Activated CD8-positive, alpha-beta memory T cell treated with anti-CD3 and anti-CD28 coated beads, Interleukin-2, amount 10 ng/mL, durations not matched to agents 7 days and 5 days (primary cell): ENCODE measurements at places on chromosomes 2 and 18. TPM values are rescaled to one million over a fixed set of nuclear protein-coding genes. Genes with fewer than 3 reads are reported as not detected.

Gene CCDC141
- total RNA-seq, result 8.8 TPM

Gene MC4R
- total RNA-seq, result not detected

GRCh38 chr2:38692636-38693318 lies 26.9 kb downstream of the GALM start:
- peaks cover 73% of the 10 kb centered on the region for H3K4me1 ChIP-seq
- no peaks in the 10 kb centered on the region for H3K27me3 ChIP-seq
- DNase-seq, result no peak
- H3K4me3 ChIP-seq, result no peak overlapping the region
- peak overlapping the region; percentile 68 for H3K27ac ChIP-seq

DNA sequence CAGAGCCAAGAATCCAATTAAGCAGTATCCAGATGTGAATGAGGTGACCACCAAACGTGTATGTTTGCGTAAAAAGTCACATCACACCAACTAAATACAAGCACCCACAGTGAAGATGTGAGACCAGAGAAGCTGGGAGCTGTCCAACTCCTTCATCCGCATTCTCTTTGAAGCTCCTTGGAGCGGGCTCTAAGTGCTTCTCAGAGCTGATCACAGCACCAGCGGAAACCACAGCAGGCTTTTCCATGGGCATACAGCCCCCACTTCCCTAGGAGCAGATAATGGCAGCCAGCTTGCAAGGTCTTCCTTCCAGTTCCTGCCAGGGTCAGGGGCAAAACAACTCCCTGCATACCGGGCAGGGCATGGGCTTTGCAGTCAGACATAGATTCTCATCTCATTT lies 36.4 kb downstream of the REEP1 start:
- no peaks in the 10 kb centered on the region for H3K4me1 ChIP-seq
- DNase-seq, result no peak
- no peak overlapping the region for H3K4me3 ChIP-seq
- H3K27me3 ChIP-seq, result peaks cover 70% of the 10 kb centered on the region

GRCh38 chr18:13376841-13377351 lies 158.3 kb downstream of the LDLRAD4 start:
- H3K27me3 ChIP-seq, result peaks cover 3% of the 10 kb centered on the region
- H3K36me3 ChIP-seq, result no peaks in the 10 kb centered on the region
- H3K4me3 ChIP-seq, result peak overlapping the region; percentile 1
- H3K4me1 ChIP-seq, result peaks cover 48% of the 10 kb centered on the region
- DNase-seq, result peak; percentile 65

DNA sequence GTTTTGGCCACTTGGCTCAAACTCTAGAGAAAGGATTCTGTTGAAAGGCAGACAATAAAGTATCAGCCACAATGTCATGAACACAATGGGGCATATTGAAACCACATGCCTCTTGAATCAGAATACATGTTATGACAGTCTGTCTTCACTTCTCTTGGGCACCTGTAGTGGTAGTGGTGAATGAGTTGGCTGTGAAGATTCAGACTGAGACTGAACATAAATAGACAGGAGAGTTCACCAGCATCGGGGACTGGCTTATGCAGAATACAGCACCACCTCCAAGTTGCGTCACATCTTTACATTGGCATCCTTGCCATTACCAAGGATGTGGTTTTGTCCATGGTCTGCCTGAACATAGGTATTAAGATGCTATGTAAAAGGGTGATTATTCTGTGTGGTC lies 336.8 kb downstream of the MYCN start:
- no peak overlapping the region for H3K27ac ChIP-seq
- no peak for DNase-seq
- H3K4me1 ChIP-seq, result no peaks in the 10 kb centered on the region
- H3K27me3 ChIP-seq, result no peaks in the 10 kb centered on the region

Gene SCYGR4
- not detected for total RNA-seq

GRCh38 chr18:34117319-34117718 lies 107.4 kb downstream of the NOL4 start:
- no peak overlapping the region for H3K4me3 ChIP-seq
- no peak for DNase-seq
- H3K27me3 ChIP-seq, result no peaks in the 10 kb centered on the region
- no peaks in the 10 kb centered on the region for H3K36me3 ChIP-seq

DNA sequence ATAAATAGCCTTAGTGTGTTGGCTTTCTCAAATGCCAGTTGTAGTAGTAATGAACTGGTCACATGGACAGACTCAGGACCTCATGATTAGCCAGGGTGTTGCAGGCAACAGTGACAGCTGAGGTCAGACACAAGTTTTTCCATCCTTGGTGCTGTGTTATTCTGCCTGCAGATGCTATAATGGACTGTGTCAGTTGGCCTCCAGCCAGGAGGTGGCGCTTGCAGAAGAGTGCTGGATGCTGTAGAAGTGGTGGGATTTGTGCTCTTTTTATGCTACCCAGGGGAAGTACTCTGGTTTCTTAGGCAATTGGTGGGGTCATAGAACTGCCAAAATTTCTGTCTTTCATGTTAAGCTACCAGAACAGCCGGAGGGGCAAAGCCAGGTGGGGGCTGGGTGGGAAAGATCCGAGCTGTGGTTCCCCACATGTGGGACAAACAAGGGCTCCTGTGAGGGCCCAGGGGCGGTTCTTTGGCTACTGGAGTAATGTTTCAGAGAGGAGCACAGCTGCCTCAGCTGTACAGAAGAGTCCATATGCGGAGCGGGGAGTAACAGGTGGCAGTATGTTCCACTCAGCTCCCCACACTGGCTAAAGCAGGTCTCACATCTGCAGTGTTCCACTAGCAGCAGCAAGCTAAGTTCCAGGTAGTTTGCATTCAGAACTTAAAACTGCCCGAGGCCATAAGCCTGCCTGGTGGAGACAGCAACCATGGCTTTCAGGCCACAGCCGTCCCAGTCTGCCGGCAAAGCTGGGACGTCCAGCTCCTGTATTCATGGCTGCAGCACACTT lies 104.4 kb downstream of the GULP1 start:
- DNase-seq, result no peak
- no peak overlapping the region for H3K27ac ChIP-seq
- no peak overlapping the region for H3K4me3 ChIP-seq
- no peaks in the 10 kb centered on the region for H3K27me3 ChIP-seq
- no peaks in the 10 kb centered on the region for H3K36me3 ChIP-seq
- H3K4me1 ChIP-seq, result no peaks in the 10 kb centered on the region

- H3K27ac ChIP-seq, result no peak overlapping the region
- no peaks in the 10 kb centered on the region for H3K4me1 ChIP-seq
- no peak for DNase-seq
- H3K36me3 ChIP-seq, result no peaks in the 10 kb centered on the region
- H3K27me3 ChIP-seq, result peaks cover 11% of the 10 kb centered on the region
These were observed 65.7 kb downstream of the COL4A3 start for GRCh38 chr2:227230151-227230550.

DNA sequence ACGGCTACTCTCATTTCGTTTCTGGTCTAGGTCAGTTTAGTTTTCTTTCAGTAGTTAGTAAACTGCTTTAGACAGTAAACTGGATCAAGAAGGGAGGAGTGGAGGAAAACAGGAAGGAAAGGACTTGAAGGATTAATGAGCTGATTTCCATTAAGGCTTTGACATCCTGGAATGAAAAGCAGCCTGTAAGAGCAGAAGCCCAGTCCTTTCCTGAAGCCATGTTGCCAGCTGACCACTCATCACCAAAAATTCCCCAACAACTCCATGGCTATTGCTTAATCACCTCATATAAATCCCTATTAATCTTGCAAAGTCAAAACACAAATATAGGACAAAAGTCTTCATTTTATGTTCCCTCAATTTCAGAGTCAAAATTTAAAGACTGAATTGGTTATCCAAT lies 113.7 kb upstream of the ZFP36L2 start:
- H3K27me3 ChIP-seq, result no peaks in the 10 kb centered on the region
- no peak overlapping the region for H3K27ac ChIP-seq
- no peak for DNase-seq

GRCh38 chr2:228669690-228670089 lies 488.2 kb upstream of the SPHKAP start:
- no peak overlapping the region for H3K4me3 ChIP-seq
- H3K27ac ChIP-seq, result no peak overlapping the region
- no peaks in the 10 kb centered on the region for H3K36me3 ChIP-seq

Gene WDR35
- 4.5 TPM for total RNA-seq

DNA sequence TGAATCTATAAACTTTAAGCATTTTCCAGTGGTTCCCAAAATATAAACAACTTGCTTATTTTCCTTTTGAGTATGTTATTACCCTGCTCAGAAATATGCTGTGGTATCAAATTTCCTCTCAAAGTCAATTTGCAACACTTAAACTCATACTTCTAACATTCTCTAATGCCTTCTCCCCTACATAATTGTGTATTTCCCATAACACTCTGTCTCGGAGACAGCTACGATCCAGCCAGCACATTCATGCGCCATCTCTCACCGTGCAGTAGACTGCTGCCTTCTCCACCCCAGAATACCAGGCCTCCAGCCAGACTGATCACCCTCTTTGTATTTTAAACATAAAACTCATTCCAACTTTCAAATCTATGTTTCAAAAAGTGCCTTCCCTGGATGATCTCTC lies 41.8 kb downstream of the TIMM21 start:
- no peak overlapping the region for H3K27ac ChIP-seq
- peaks cover 32% of the 10 kb centered on the region for H3K27me3 ChIP-seq
- no peak for DNase-seq

DNA sequence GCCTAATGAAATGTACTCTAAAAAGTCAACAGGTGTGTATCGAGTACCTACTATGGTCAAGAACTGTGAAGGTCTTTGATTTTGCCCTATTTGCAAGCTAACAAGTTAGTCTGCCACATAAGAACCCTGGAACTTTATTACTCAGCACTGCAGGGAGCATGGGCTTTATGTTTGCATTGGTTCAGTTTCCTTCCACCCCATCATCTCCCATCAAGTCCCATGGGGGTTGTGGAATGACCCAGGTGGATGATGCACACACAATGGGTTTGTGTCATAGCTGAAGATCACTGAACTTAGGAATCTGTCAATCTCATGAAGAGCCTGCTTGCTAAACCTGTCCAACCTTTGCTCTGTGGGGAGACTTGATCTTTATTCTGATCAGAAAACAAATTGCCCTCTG lies 265.5 kb downstream of the RPRM start:
- no peak overlapping the region for H3K27ac ChIP-seq
- H3K4me3 ChIP-seq, result no peak overlapping the region
- H3K27me3 ChIP-seq, result no peaks in the 10 kb centered on the region
- no peaks in the 10 kb centered on the region for H3K36me3 ChIP-seq
- H3K4me1 ChIP-seq, result no peaks in the 10 kb centered on the region
- DNase-seq, result no peak
